B cell (primary cell): ENCODE measurements at places on chromosomes 3 and 15.

GRCh38 chr3:108178676-108179075, 43.5 kb downstream of the IFT57 start:
- DNase-seq: no peak

DNA sequence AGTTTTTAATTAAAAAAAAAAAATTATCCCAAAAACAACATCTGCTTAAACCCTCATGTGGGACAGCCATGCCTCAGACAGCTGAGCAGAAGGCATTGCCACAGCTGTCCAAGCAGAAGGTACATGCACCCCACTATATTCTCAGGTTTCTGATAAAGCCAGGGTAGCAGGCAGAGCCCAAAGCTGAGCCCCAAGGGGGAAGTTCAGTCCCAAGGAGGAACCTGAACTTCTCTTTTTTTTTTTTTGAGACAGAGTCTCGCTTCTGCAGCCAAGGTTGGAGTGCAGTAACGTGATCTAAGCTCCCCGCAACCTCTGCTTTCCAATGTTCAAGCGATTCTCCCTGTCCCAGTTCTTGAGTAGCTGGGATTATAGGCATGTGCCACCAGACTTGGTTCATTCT, 33.2 kb downstream of the MKRN2 start:
- DNase-seq: peak; percentile 56

DNA sequence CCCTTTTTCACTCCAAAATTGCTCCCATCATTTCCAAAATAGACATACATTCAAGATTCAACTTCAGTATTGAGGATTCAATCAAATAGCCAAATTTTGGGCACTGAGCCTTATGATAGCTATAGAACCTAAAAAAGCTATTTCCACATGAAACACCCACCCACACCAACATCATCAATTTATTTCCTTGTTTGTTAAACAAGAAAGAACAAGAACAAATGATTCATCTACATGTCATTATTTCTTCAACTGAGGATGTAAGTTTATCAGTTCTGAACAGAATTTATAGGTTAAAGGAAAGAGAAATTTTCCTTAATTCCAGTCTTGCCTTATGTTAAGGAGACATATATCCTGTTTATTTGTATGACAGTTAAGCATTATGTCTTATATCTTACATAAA, 32.2 kb downstream of the DPPA2 start:
- DNase-seq: no peak

- no peak for DNase-seq
Observed at GRCh38 chr3:124621498-124621897, 108.8 kb upstream of the UMPS start.

DNA sequence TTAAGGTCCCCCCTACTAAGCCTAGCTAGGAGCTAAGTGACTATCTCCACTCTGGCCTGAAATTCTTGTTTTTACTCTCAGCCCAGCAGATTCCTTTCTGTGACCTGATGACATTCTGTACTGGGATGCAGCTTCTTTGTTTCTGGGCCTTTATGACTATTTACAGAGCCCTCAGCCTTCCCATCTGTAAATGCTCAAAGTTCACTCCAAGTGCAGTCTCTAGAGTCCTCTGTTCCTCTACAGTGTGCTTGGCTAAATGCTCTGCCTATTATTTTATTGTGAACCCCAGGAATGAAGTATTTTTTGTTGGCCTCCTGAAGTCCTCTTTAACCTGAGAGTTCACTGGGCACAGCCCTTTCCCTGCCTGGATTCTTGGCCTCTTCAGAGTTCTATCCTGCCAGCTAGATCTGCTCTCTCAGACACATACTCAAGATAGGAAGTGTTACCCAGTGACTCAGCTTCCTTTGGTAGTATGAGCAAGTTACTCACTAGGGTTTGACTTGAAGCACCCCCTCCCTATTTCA, 278.1 kb upstream of the P2RY1 start:
- no peak for DNase-seq

- no peak for DNase-seq
Observed at GRCh38 chr15:58346361-58346760, 85.4 kb upstream of the LIPC start.

DNA sequence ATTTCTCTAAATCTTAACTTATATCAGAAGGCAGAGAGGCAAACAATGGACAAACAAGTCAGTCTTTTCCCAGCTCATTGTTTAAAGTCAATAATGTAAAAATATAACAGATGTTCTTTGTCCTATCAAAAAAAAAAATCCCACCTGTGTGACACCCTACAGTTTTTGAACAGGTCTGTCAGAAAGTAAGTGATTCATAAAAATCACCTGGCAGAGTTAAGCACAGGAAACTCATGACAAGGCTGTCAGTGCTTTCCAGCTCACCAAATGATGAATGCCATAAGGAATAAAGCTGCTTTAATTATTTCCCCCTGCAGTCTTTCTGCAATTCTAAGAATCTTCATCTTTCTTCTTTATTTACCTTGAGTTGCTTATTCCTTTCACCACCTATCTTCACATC, 30.3 kb downstream of the ROBO1 start:
- no peak for DNase-seq

- DNase-seq: no peak
Observed at GRCh38 chr15:75827691-75828090, 15.6 kb upstream of the UBE2Q2 start.
